Activated CD4-positive, CD25-positive, alpha-beta regulatory T cell treated with anti-CD3 and anti-CD28 coated beads, Interleukin-2, amount 50 U/mL, for 16 hours (primary cell): ENCODE measurements at places on chromosomes 4 and X.

- DNase-seq = no peak
These were observed 115.7 kb upstream of the MXRA5 start for GRCh38 chrX:3462166-3462508.

- DNase-seq = no peak
These were observed 67.5 kb downstream of the NHSL2 start for GRCh38 chrX:71978164-71978563.

- DNase-seq = no peak
These were observed 1.5 kb downstream of the MGARP start for GRCh38 chr4:139278485-139278884.

DNA sequence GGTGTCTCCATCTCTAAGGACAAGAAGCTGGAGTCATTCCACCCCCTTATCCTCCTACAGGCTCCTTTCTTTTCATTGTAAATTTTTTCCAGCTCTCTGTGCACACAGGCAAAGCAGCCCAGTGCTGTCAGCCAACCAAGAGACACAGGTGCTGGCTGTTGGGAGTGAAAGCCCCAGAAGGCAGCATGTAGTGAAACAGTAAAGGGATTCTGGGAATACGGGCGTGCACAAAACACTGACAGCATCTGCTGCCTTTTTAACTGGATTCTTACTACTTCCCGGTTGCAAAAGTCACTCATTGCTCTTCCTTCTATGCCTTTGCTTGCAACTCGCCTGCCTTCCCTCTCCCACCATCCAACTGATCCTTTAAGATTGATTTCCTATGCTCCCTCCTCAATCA is 208.6 kb upstream of the PRPS2 start:
- DNase-seq = no peak

GRCh38 chrX:640641-641040 is 10.1 kb downstream of the SHOX start:
- DNase-seq = no peak

- DNase-seq = no peak
These were observed at the start of gene MMRN1 for GRCh38 chr4:89894649-89895550. MMRN1 (plus strand) TSS chr4:89894854; CDS start chr4:89894972, 118 bp downstream.

DNA sequence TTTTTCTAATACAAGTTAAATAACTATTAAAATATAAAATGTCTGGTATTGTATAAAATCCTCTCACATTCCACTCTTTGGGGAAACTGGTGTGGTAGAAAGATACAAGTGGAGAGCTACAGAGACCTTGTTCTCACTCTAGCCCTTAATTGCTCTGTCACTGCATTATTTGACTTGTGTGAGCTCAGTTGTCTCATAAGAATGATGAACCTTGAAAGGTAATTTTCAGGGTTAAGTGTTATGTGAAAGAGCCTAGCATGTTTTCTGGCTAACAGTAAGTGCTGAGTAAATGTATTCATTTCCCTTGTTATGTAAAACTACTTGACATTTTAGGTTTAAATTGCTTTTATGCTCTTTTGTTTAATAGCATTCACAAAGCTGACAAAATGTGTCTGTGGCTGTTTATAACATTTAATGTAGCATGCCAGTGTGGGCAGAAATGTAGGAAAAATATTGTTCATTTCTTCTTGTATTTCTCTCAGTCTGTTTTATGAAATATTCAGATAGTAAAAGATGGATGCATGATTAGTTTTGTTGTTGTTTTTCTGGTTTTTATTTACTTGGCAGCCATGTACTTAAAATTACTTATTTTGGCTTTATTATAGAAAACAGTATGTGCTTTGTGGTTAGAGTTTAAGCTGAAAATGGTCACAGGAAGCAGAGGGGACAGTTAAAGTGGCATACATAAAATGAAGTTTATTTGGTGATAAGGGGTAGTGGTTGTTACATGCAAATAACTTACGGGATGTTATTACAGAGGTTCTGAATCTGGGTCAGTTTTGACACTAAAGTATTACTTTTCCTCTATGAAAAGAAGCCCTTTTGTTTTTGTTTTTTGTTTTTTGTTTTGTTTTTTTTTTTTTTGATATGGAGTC is 29.2 kb downstream of the SLAIN2 start:
- no peak for DNase-seq

GRCh38 chr4:82381661-82382296 is 8.0 kb upstream of the HNRNPD start:
- no peak for DNase-seq

DNA sequence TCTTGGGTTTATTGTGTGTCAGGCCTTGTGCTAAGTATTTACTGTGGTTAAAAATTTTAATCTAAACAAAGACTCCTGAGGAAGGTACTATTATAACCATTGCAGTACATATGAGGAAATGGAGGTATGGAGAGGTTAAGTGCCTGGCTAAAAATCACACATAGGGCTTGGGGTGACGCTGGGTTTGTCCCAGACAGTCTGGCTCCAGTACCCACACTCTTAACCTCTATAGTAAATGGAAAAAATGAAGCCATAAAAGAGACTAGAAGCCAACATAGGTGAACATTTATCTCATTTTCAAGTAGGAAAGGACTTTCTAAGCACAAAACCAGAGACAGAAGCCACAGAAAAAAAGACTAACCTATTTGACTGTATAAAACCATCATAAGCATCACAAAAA is 1.9 kb downstream of the FOXP3 start:
- DNase-seq = no peak

GRCh38 chr4:176340871-176341685 is 21.3 kb downstream of the SPCS3 start:
- DNase-seq = no peak

GRCh38 chrX:137483554-137483953 is 82.4 kb upstream of the ZIC3 start:
- no peak for DNase-seq

DNA sequence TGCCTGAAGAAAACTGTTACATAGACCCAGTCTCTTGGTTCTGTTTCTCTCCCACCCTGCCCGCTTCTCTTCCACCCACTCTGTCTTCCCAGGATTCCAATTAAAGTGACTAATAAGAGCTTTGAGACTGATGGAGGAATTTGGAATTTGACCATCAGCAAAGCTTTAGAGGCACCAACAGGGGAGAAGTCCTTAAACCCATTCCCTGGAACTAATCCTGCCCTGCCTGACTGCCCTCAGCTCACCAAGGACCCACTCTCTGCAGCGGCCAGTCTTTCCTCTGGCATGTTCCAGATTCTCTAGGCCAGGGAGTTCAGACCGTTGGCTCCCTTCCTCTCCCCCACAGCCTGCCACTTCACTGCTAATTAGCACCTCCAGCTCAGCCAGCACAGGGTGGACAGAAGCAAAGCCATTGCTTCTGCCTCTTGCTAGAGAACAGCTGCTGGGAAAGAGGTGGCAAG is 23.9 kb downstream of the SCD5 start:
- DNase-seq = no peak

DNA sequence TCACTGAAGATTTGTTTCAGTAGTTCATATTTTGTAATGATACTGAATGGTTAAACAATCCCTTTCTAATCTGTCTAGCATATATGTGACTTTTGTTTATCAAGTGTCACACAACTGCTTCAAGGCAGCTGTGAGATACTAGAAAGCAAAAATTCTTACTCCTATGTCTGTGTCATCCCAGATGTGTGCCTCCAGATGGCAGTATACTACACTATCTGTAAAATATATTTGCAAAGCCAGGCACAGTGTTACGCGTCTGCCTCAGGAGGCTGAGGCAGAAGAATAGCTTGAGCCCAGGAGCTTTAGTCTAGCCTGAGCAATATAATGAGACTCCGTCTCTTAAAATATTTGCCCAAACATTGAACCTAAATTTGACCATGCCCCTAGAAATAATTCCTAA is 4.0 kb downstream of the NUDT10 start:
- no peak for DNase-seq

DNA sequence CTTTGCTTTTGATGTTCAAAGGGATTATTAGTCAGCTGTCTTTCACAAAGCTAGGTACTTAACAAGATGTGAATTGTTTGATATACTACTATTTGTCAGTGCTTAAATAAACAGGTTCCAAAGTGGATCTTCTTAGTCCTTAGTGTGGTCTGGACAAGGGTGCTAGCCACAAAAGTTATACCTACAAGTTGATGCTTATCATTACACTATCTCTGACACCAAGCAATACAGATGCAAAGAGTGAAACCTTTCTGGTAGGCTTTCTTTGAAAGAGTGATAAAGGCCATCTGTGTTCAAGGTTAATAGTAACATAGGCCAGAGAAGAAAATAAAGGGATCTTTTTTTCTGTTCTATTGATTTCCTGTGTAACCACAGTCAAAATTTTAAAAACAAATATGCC is 12.2 kb upstream of the RBPJ start:
- DNase-seq = no peak

GRCh38 chrX:10800796-10801195 is 180.4 kb upstream of the MID1 start:
- no peak for DNase-seq

GRCh38 chrX:43882294-43882681 is at the start of gene MAOB:
MAOB (minus strand) TSS chrX:43882450; CDS start chrX:43882299, 151 bp downstream.
- DNase-seq = no peak

GRCh38 chrX:68717663-68718442 is 70.4 kb downstream of the STARD8 start:
- DNase-seq = no peak

GRCh38 chr4:18976884-18977283 is 955.3 kb upstream of the LCORL start:
- DNase-seq = no peak

- no peak for DNase-seq
These were observed 5.6 kb downstream of the OTC start for GRCh38 chrX:38357747-38358673.

DNA sequence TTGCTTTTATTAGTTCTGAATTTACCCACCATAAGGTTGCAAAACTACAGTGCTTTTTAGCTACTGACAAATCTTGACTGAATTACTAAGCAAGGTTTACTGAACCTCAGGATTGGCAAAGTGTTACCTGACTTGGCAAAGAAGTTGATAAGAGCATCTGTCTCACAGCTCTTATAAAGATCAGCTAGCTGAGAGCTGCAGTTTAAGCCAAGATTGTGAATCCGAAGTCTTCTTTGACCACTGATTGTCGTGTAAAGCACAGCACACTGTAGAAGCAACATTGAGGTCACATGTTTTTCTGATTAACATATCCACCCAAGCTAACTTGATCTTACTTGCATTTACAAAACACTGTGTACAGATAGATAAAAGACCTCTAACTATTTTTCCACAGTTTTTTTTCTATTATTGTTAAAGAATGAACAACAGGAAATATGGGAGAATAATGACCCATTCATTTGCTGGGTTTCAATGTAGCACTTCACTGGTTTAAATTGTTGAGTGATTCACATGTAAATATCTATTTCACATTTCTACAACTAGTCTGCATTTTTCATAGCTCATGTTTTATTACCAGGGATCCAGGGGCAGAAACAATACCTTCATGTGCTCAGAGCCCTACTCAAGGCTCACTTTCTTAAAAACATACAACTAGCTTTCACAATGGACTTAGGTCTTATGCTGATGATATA is 54.0 kb downstream of the METTL14 start:
- no peak for DNase-seq

DNA sequence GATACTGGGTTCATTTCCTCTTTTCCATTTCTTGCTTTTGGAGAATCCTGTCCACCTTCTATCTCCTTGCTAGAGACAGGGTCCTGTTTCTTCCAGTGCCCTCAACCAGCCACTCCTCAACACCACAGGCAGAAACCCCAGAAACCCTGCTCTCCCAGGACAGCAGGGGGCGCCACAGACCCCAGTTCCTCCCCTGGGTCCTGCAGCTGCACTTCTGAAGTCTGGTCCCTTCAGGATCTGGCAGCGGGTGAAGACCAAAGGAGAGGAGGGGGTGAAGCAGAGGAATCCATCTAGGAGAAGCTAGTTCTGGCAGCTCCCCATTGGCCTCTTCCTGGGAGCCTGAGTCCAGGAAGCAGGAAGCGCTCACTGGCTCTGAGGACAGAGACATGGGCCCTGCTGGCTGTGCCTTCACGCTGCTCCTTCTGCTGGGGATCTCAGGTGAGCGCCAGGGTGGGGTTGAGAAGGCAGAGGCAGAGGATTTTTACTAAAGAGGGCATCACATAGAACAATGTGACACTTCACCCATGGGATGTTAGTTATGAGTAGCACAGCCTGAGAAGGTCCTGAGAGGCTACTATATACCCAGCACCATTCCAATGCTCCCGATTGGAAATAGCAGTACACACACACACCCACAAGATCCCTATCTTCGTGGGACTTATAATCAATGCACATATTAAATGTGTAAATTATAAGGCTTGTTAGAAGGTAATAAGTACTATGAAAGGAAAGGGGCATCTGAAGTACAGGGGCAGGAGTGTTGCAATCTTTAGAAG is at the start of gene PRSS48:
Gene PRSS48 (plus strand): TSS at position 375 of the 776 bp plus-strand sequence. CDS start 12 bp downstream, at position 387.
- DNase-seq = no peak

DNA sequence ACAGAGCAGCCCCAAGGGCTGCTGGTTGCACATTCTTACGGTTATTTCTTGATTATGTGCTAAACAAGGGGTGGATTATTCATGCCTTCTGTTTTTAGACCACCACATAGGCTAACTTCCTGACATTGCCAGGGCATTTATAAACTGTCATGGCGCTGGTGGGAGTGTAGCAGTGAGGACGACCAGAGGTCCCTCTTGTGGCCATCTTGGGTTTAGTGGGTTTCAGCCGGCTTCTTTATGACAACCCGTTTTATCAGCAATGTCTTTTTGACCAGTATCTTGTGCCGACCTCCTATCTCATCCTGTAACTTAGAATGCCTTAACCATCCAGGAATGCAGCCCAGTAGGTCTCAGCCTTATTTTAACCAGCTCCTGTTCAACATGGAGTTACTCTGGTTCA is 212.4 kb upstream of the GRID2 start:
- DNase-seq = no peak

DNA sequence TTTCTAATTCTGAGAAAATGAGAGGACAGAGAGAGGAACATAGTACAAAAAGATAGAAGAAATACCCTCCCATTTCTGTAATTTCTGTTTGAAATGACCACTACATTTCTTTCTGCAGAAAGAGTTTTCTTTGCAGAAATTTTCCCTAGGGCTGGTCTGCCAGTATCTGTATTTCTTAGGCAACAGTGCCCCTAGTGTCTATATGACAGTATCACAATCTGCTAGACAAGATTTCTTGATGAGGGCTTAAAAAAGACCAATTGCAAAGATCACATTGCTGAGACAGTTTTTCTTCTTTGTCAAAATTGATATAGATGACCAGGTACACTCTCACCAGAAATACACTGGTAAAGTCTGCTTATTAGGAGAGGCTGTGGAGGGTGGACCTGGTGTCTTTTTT is 81.0 kb upstream of the ZDHHC15 start:
- no peak for DNase-seq

DNA sequence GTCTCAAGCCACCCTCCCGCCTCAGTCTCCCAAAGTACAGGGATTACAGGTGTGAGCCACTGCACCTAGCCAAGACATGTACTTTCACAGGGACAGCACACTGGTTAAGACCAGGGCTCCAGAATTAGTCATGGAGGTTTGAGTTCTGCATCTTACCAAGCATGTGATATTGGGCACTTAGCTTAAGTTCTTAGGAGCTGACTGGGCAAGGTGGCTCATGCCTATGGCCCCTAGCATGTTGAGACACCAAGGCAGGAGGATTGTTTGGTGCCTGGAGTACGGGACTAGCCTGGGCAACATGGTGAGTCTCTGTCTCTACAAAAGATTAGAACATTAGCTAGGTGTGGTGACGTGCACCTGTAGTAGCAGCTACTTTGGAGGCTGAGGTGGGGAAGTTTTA is 2.6 kb upstream of the TMEM192 start:
- DNase-seq = no peak

- DNase-seq = no peak
These were observed 17.2 kb downstream of the USP11 start for GRCh38 chrX:47250017-47250347.
